ENCODE measurements at places on chromosomes 7 and 10. TPM values are rescaled to one million over a fixed set of nuclear protein-coding genes. Genes with fewer than 3 reads are reported as not detected.

DNA sequence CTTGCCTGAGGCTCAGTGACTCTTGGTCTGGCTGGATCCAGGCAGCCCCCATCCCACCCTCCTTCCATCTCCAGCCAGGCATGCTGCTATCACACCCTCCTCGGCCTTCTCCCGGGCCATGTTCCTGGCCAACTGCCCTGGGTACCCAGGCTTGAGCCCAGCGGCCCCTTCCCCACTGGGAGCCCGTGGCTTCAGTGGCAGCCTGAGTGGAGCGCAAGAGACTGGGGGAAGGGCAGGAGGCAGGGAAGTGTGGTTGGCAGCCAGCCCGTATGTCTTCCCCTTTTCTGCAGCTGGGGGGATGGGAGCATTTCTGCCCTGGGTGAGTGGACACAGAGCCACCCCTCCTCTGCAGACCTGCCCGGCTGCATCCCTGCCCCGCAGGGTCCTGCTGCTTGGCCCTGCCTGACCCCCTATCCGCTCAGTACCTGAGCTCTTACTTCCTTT lies 148.5 kb downstream of the ARHGAP22 start:
- H3K36me3 ChIP-seq, result peaks cover 8% of the 10 kb centered on the region
- H3K4me3 ChIP-seq, result no peak overlapping the region
- H3K27ac ChIP-seq, result no peak overlapping the region
- peaks cover 3% of the 10 kb centered on the region for H3K4me1 ChIP-seq
- no peaks in the 10 kb centered on the region for H3K27me3 ChIP-seq
- peak; percentile 82 for DNase-seq

GRCh38 chr10:53463539-53463938 lies 691.0 kb upstream of the MBL2 start:
- no peaks in the 10 kb centered on the region for H3K4me1 ChIP-seq
- H3K4me3 ChIP-seq, result no peak overlapping the region
- no peak for DNase-seq
- H3K27me3 ChIP-seq, result no peaks in the 10 kb centered on the region
- no peaks in the 10 kb centered on the region for H3K36me3 ChIP-seq

GRCh38 chr7:79494046-79494445 lies 40.6 kb upstream of the MAGI2 start:
- no peaks in the 10 kb centered on the region for H3K36me3 ChIP-seq
- no peaks in the 10 kb centered on the region for H3K27me3 ChIP-seq
- no peak overlapping the region for H3K4me3 ChIP-seq
- DNase-seq, result no peak
- H3K4me1 ChIP-seq, result no peaks in the 10 kb centered on the region

DNA sequence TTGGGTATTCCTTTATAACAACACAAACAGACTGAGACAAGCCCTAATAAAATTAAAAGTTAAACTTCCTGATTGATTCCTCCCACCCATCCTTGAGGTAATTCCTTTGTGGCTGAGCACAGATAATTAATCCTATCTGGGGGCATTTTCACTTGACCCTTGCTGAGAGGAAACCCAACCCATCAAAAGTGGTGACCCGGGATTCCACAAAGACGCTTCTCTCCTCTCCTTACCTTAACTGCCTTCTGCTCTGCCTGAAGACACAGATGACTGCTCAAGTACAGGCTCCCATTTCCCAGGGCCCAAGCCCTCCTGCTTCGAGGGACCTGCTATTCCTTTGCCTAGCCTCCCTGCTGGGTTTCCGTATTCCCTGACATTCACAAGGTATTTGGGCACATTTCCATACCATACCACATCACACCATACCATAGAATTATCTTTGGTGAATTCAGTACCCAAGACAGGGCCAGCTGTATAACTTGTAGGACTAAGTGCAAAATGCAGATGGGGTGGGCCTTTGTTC lies 9.8 kb upstream of the MAPK8 start:
- H3K27me3 ChIP-seq, result no peaks in the 10 kb centered on the region
- no peak overlapping the region for H3K27ac ChIP-seq
- H3K4me1 ChIP-seq, result no peaks in the 10 kb centered on the region
- DNase-seq, result no peak
- no peaks in the 10 kb centered on the region for H3K36me3 ChIP-seq

GRCh38 chr10:86506062-86506461 lies 15.5 kb downstream of the WAPL start:
- peak overlapping the region; percentile 11 for H3K27ac ChIP-seq
- H3K4me3 ChIP-seq, result no peak overlapping the region
- peaks cover 19% of the 10 kb centered on the region for H3K4me1 ChIP-seq
- DNase-seq, result no peak
- 0 out of 2 replicates have a peak, but pooled peaks cover 3% of the 10 kb centered on the region for H3K36me3 ChIP-seq

DNA sequence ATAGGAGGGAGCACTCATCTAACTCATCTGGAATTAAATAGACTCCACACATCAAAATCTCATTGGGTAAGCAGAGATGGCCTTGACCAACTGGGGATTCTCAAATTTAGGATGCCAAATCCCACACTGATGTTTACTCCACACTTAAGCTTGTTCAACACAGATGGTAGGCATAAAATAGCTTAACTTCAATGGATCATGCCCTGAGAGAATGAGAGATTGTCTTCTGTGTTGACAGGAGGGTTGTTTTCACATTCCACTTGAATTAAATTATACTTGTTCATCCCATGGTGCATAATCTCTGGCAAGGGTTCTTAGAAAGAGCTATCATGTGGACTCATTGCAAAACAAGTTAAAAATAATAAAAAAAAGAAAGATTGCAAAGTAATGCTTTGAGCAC lies 391.4 kb downstream of the PLXDC2 start:
- no peaks in the 10 kb centered on the region for H3K36me3 ChIP-seq
- no peak for DNase-seq
- no peak overlapping the region for H3K27ac ChIP-seq
- no peaks in the 10 kb centered on the region for H3K27me3 ChIP-seq
- no peaks in the 10 kb centered on the region for H3K4me1 ChIP-seq

- H3K27me3 ChIP-seq, result no peaks in the 10 kb centered on the region
- H3K27ac ChIP-seq, result no peak overlapping the region
- H3K4me3 ChIP-seq, result no peak overlapping the region
- H3K36me3 ChIP-seq, result no peaks in the 10 kb centered on the region
- DNase-seq, result no peak
Measured at GRCh38 chr10:1403508-1404322, 333.6 kb downstream of the ADARB2 start.

- peaks cover 54% of the 10 kb centered on the region for H3K36me3 ChIP-seq
- no peak for DNase-seq
- no peaks in the 10 kb centered on the region for H3K27me3 ChIP-seq
Measured at GRCh38 chr7:47367369-47367768, 214.5 kb downstream of the TNS3 start.

GRCh38 chr7:106870983-106871410 lies 5.9 kb downstream of the PIK3CG start:
- H3K27me3 ChIP-seq, result no peaks in the 10 kb centered on the region
- H3K4me1 ChIP-seq, result no peaks in the 10 kb centered on the region
- H3K4me3 ChIP-seq, result no peak overlapping the region
- no peak for DNase-seq
- no peaks in the 10 kb centered on the region for H3K36me3 ChIP-seq

GRCh38 chr10:72828294-72828693 lies 65.2 kb upstream of the OIT3 start:
- no peak overlapping the region for H3K4me3 ChIP-seq
- H3K4me1 ChIP-seq, result peaks cover 10% of the 10 kb centered on the region
- H3K27me3 ChIP-seq, result no peaks in the 10 kb centered on the region
- H3K27ac ChIP-seq, result no peak overlapping the region

Gene CCAR1
- polyA plus RNA-seq, result 27.5 TPM

Gene CALN1
- polyA plus RNA-seq, result not detected

Gene CRYGN
- polyA plus RNA-seq, result not detected

Gene PIK3CG
- not detected for polyA plus RNA-seq

Data from SK-N-SH (cell line).